ENCODE measurements at places on chromosomes 6 and 20.

DNA sequence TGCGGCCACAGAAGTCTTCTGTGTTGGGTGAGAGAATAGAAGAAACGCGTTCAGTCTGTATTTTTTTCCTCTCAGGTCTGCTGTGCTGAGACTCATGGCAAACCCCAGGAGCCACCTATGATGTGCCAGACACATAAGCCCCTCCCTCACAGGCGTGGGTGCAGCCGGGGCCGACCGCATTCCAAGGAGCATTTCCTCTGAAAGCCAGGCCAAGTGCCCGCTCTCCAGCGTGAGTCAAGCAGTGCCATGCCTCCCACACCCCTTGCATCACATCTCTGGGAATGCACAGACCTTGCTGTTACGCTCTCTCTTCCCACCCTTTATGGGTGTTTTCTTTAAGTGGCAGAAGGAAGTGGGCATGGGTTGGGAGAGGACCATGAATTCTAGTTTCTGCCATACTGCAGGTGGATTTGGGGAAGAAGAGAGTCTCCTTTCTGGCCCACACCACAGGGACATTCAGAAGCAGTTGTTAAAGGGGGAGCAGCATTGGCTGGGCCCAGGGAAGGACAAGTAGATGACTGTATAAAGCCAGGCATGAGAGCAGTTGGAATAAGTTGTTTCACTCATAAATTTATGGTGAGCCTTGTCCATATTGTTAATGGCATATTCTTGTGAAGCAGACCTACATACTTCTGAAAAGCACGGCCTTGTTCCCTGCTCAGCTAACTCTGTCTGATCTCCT is 37.1 kb upstream of the TFAP2A start:
- DNase-seq: no peak

DNA sequence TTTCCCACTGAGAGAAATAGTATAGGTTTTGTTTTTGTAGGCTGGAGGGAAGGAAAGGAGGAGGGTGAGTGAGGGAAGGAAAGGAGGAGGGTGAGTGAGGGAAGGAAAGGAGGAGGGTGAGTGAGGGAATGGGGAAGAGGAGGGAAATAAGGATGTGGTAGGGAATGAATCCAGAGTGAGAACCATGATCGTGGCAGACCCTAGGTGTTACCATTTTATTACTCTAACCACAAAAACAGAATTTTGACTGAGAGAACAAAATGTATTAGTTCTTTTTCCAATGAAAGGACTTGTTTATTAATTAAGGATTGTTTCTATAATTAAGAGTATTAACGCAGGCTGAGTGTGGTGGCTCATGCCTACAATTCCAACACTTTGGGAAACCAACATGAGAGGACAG is 16.4 kb downstream of the SSR1 start:
- no peak for DNase-seq

DNA sequence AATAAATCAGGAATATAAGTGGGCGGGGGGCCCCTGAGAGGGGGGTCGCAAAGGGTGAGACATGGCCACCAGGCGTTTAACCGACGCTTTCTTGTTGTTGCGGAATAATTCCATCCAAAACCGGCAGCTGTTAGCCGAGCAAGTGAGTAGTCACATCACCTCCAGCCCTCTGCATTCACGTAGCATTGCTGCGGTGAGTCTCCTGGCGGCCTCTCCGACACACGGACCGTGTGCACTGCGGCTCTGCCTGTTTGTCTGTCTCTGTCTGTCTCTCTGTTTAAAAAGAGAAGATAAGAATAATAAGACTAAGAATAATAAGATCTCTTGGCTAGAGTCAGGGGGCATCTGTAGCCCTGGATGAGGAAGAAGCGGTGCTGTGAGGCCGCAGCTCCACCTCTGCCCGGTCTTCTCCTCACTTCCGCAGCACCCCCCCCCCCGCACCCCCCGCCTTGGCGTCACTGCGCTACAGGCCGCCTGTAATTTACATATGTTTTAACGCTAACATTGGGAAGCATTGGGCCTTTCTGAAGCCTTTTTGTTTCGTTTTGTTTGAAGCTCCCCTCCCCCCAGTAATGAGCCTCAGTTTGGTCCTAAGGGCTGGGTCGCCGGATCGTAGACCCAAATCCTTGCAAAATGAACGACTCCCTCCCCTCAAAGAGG is 993 bp downstream of the STX16 start:
- DNase-seq: peak; percentile 69

GRCh38 chr6:166950443-166950821 is 5.9 kb downstream of the RNASET2 start:
- DNase-seq: no peak

- no peak for DNase-seq
Observed at GRCh38 chr6:166278579-166279392, 29.4 kb downstream of the PRR18 start.

- DNase-seq: no peak
Observed at GRCh38 chr6:170361335-170361734, 54.8 kb downstream of the FAM120B start.

DNA sequence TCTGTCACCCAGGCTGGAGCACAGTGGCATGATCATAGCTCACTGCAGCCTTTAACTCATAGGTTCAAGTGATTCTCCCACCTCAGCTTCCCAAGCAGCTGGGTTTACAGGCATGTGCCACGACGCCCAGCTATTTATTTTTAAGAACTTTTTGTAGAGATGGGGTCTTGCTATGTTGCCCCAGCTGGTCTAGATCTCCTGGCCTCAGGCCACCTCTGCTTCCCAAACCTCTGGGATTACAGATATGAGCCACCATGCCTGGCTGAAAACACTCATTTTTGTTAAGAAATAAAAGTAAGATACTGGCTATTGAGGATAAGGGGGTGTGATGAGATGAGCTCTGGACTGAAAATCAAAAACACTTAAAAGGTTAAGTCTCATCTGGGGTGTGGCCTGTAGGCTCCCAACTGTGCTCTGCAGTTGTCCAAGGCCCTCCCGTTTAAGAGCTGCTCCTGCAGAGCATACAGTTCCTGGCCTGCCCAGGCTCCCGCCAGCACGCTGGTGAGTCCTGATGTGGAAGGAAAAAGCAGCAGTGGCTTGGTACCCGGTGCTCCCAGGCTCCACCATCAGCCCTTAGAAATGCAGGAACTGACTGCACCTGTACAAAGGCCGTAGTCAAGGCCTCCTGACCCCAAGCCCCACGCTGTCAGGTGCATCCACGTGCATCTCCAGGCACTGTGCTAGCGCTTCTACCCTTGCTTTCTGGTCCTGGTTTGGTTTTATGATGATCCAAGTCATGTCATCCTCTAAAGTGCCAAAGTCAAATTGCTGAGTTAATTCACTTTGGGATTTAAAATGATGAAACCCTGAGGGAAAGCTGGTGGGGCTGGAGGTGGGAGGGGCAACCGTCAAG is 111.5 kb downstream of the TMEM242 start:
- no peak for DNase-seq

DNA sequence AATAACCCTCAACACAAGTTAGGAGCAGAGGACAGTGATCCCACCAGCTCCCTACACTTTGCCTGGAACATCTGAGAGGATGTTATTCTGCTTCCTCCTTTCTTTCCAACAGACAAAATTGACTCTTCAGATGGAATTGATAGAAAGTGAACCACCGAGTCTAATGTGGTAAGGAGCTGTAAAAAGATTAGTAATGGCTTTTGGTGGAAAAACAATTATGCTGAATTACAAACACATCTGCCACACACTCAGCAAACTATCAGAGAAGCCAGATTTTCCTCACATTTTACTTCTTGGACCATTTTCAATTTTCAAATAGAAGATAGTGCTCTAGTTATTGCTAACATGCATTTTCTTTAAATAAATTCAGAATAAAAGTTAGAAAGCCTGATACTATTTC is 171.8 kb upstream of the COL21A1 start:
- DNase-seq: no peak

DNA sequence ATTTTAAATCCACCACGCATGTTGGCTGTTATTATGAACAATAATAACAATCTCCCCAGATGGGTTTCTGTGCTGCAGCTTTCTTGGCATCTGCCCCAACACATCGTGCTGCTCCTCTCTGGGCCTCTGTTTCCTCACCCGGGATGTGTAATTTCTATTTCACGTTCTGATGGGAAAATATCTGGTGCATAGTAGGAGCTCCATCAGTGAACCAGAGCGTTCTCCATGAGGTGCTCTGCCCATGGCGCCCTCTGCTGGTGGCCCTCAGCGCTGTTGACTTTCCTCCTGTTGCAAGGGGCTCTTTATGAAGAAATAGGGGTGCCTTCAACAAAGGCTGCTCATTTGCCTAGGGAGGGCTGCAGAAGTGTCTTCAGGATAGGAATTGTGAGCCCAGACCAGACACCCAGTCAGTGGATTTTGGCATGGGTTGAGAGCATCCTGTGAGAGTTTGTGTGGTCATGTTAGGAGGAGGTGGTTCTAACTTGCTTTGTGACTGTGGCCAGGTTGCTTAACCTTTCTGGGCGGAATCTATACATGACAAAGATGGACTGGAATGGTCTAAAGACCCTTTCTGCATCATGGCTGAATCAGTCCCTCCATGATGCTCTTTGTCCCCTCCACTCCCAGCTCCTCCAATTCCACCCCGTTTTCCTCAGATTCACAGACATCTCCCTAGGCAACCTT is 8.1 kb downstream of the SCRT2 start:
- DNase-seq: peak; percentile 83

GRCh38 chr6:43976706-43977403 is 150.4 kb downstream of the MRPL14 start:
- no peak for DNase-seq

DNA sequence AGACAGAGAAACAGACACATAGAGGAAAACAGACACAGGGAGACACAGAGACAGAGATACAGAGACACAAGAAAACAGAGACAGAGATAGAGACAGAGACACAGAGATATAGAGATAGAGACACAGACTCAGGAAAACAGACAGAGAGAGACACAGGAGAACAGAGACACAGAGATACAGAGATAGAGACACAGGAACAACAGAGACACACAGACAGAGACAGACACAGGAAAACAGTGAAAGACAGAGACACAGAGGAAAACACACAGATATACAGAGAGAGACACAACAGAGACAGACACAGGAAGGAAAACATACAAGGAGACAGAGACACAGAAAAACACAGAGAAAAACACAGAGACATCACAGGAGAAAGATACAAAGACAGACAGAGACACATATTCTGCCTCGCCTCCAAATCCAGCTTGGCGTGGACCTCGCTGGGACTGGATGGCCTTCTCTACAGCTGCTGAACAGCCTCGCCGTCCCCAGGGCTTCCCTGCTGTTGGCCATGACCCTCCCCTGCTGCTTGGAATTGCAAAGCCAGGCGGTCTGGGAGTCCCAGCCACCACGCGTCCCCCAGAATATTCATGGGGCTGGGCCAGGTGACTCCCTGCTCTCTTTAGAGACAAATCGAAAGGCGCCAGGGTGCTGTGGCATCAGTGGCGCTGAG is 36.8 kb downstream of the NTSR1 start:
- no peak for DNase-seq

GRCh38 chr20:14178952-14179351 is 158.5 kb downstream of the FLRT3 start:
- no peak for DNase-seq

GRCh38 chr20:46351357-46352058 is 43.2 kb upstream of the CDH22 start:
- no peak for DNase-seq

DNA sequence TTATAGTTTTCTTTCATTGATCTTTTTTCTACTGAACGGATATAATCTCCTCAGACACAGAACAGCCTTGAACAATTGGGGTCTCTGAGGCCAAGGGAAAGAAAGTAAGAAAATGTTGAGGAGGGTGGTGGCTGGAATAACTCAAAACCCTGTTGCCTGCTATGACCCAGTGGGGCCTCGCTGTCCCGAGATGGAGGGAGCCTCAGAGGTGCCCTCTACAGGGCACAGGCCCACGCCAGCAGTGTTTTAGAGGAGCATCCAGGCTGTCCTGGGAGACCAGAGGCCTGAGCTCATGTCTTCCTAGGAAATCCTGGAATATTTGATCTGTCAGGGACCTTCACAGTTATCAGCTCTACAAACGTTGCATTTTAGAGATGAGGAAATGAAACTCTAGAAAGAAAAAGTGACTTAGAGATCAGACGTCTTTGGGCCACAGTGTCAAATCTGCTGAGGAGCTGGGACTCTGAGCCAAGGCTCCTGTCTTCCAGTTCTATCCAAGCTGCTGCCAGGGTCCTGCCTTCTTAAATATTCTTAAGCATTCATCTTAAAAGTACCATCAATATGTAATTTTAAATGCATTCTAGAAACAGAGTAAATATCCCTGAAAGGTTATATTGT is 26.3 kb downstream of the ALDH5A1 start:
- peak; percentile 59 for DNase-seq

- no peak for DNase-seq
Observed at GRCh38 chr6:126040826-126041225, 54.5 kb downstream of the TRMT11 start.

GRCh38 chr6:144423167-144423566 is 138.0 kb downstream of the UTRN start:
- no peak for DNase-seq

DNA sequence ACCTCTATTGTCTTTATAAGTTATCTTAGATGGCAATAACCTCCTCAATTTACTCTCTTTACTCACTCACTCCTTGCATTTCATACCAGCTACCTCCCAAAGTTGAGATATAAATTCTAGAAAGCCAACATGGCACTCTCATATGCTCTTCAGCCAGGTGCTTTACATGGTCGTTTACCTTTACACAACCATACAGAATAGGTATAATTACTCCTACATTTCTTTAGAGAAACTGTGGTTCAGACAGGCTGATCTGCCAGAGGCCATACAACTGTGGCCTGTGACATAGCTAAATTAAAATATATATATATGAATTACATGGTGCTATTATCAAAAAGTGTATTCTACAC is 45.7 kb downstream of the HBS1L start:
- no peak for DNase-seq

- no peak for DNase-seq
Observed at GRCh38 chr20:36308986-36309385, 2.8 kb downstream of the DLGAP4 start.

- DNase-seq: no peak
Observed at GRCh38 chr6:113842165-113842564, 15.0 kb upstream of the MARCKS start.

Data from activated CD8-positive, alpha-beta T cell treated with anti-CD3 and anti-CD28 coated beads for 36 hours (primary cell).